Endothelial cell of umbilical vein (primary cell): ENCODE measurements at places on chromosomes 7 and 10. TPM values are rescaled to one million over a fixed set of nuclear protein-coding genes. Genes with fewer than 3 reads are reported as not detected.

GRCh38 chr7:50718876-50719275 is 63.8 kb downstream of the GRB10 start:
- H3K27me3 ChIP-seq = no peaks in the 10 kb centered on the region
- no peak overlapping the region for H3K27ac ChIP-seq
- peaks cover 6% of the 10 kb centered on the region for H3K36me3 ChIP-seq
- peaks cover 32% of the 10 kb centered on the region for H3K4me1 ChIP-seq
- no peak for DNase-seq

GRCh38 chr7:8200316-8200715 is 61.7 kb downstream of the ICA1 start:
- no peaks in the 10 kb centered on the region for H3K27me3 ChIP-seq
- H3K27ac ChIP-seq = no peak overlapping the region
- H3K4me3 ChIP-seq = no peak overlapping the region
- H3K36me3 ChIP-seq = peaks cover 2% of the 10 kb centered on the region

DNA sequence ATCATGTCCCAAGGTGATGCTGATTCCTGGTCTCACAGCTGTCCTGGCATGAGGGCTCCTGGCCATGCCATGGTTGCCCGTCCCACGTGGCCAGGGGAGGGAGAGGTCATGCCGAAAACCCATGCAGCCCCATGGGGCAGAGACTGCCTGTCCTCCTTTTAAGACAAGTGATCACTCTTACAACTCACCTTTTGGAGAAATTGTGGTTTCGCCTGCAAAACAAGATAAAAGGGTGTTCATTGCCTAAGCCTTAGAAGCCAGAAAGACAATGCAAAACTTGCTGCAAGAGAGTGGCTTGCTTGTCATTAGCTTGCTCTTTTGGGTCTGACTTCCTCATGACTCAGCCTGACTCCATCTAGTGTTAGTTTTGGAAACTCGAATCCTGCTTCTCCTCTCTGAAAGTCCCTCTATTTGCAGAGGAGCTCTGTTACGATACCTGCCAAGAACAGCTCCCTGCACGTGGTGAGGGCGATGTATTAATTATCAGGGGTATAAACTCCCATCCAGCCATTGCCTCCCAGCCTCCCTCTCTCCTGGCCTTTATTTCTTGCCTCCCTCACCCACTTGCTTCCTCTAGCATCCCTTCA is 26.7 kb downstream of the TMEM273 start:
- DNase-seq = peak; percentile 7
- no peaks in the 10 kb centered on the region for H3K27me3 ChIP-seq
- H3K27ac ChIP-seq = no peak overlapping the region
- H3K4me3 ChIP-seq = no peak overlapping the region

DNA sequence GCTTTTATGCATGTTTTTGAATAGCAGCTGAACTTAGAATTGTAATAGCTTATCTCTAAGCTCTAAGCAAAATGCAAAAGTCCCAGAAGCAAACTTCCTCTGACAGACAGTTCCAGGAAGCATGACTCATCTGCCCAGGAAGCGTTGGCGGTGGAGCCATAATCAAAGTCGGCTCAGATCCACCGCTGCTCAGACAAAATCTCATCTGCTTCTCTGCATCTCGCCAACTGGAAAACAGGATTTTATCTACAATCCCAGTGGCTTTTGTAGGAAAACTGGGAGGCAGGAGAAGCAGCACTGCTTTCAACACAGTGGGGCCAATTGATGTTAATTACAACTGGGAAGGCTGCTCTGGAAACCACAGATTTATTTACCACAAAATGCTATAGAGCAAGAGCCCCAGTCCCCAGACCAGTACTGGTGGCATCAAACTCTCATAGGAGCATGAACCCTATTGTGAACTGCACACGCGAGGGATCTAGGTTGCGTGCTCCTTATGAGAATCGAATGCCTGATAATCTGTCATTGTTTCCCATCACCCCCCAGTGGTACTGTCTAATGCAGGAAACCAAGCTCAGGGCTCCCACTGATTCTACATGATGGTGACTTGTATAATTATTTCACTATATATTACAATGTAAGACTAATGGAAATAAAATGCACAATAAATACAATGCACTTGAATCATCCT is 99.9 kb downstream of the CUBN start:
- H3K27me3 ChIP-seq = no peaks in the 10 kb centered on the region
- H3K4me3 ChIP-seq = peak overlapping the region; percentile 34
- H3K4me1 ChIP-seq = peaks cover 59% of the 10 kb centered on the region
- peak overlapping the region; percentile 99 for H3K27ac ChIP-seq

DNA sequence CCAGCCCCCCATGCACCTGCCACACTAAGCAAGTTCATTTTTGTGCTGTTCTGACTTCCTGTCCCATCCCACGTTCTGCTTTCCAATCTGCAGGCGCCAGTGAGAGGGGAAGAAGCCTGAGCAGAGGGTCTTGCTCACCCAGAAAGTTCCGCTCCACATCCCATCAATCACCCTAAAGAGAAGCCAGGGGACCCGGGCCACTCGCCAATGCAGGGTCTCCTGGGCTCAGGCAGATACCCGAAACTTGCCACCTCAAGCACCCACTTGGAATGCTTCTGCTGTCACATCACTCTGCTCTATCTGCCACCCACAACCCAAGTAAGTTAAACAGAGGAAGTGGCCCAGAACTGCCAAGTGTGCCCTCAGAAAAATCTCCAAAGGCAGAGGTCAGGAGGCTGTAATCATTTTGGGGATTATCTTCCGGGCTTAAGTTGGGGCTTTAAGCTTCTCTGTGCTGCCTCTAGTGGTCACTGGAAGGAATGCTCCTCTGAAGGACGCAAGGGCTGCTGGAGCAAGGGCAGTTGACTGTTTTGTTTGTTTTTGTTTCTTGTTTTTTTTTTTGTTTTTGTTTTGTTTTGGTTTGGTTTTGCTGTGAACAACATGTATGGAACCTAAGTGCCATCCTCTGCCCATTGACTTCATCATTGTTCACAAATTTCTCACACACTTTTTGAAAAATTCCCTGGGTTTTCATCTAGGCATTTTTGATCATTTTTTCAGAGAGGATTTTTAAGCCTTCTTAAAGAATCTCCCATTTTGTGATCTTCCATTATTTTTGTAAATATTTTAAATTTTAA is 25.5 kb downstream of the PRR15 start:
- DNase-seq = peak; percentile 36
- H3K27me3 ChIP-seq = no peaks in the 10 kb centered on the region
- no peaks in the 10 kb centered on the region for H3K36me3 ChIP-seq
- H3K27ac ChIP-seq = no peak overlapping the region

DNA sequence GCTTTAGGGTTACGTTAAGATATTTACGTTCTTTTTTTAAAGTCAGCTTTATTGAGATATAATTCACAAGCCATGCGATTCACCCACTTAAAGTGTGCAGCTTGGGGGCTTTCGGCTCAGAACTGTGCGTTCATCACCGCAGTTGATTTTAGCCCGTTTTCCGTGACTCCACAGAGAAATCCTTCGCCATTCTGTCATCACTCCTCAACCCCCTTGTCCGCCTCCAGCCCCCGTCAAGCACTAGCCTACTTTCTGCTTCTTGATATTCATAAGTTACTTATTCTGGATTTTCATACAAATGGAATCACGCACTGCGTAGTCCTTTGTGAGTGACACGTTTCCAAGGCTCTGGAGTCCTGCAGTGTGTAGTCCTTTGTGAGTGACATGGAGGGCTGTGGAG is 20.4 kb downstream of the FAM20C start:
- H3K27ac ChIP-seq = no peak overlapping the region
- H3K4me3 ChIP-seq = no peak overlapping the region

TAS2R41 gene
- not detected in 2 replicates for total RNA-seq

STEAP1 gene
- 39.1 and 42.7 TPM in 2 replicates for total RNA-seq

MMP21 gene
- not detected in 2 replicates for total RNA-seq

IDI2 gene
- not detected in 2 replicates for total RNA-seq
